Adrenal gland (tissue), 19 donors: ENCODE measurements at places on chromosomes 6 and 20. TPM values are rescaled to one million over a fixed set of nuclear protein-coding genes. Genes with fewer than 3 reads are reported as not detected.

The ASCC3 gene
- total RNA-seq, result 25.0 TPM

GRCh38 chr6:83758533-83758932, 49.6 kb upstream of the SNAP91 start:
- DNase-seq, result no peak

- DNase-seq, result no peak
Measured at GRCh38 chr6:133396984-133397348, 155.8 kb downstream of the EYA4 start.

GRCh38 chr6:122400462-122401089, 1.1 kb downstream of the HSF2 start:
- DNase-seq, result no peak

The CDSN gene
- total RNA-seq, result not detected

The DYNLT2 gene
- 1.5 TPM for total RNA-seq

GRCh38 chr20:53126185-53126584, 154.0 kb downstream of the TSHZ2 start:
- no peak for DNase-seq

- DNase-seq, result no peak
Measured at GRCh38 chr6:3959385-3959784, 110.2 kb downstream of the FAM50B start.

- DNase-seq, result no peak
Measured at GRCh38 chr6:168530653-168531071, 89.7 kb downstream of the SMOC2 start.

- no peak for DNase-seq
Measured at GRCh38 chr6:63355632-63356031, 35.8 kb upstream of the LGSN start.

The MYB gene
- total RNA-seq, result 8.0 TPM

- DNase-seq, result no peak
Measured at GRCh38 chr20:661474-662270, 8.7 kb upstream of the SRXN1 start.

DNA sequence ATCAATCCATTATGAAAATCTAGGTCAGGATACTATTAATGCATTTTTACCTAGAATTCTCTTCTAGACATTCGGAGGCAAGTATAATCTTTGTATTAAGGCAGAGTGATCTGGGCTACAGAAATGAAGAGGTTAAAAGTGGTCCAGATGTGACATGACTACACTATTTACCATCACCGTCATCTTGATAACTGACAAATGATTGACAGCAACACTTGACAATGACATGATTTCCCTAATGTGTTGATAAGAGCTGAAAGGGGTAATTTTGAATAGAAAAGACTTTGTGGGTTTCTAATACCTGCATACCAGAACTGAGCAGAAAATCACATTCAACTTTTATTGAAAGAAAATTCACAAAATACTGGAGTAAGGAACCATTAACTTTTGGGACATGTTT, 718.9 kb upstream of the MAP3K7 start:
- no peak for DNase-seq

- DNase-seq, result no peak
Measured at GRCh38 chr20:30488941-30489613, 768.4 kb upstream of the DEFB115 start.

DNA sequence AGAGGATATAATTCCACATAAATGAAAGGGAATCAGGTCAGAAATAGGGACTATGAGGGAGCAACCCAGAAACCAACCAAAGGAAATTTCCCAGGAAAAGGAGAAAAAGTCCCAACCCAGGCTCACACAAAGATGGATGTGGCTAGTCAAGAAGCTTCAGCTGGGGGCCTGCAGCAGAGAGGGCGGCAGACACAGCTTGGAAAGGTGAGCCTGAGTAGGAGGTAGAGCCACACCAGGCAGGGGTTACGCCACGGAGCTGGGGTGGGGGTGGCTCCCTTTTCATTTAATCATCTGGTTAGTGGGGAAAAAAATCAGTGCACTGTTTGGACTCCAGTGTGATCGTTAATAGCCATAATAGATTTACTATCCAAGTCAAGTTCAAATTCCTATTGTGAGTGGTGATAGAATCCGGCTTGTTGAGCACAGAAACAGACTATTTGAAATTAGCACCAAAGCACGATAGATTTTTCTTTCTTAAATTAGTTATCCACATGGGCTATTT, 220.6 kb downstream of the TPBG start:
- no peak for DNase-seq

DNA sequence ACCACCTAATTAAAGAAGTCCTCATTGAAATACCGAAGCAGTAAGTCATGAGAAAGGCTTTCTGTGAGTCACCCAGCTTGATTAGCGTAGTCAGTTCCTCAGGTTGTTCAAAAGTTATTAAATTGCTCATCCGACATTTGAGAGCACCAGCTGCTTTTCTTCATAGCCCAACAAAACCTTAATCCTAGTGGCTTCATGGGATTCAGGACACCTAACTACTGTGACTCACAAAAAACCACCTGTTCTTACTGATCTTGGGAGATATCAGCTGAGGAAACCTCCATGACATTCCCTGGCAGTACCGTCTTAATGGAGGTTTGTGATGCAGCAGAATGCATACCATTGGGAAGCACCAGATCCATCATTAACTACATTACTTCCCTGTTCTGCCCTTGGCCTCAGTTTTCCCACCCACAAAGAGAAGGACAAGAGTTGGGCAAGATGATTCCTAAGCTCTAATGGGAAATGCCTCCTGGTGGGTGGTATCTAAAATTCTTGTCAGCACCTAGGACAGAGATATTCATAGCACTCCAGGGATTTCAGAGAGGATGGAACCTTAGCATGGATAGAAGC, 103.8 kb downstream of the KHDC1L start:
- DNase-seq, result no peak

DNA sequence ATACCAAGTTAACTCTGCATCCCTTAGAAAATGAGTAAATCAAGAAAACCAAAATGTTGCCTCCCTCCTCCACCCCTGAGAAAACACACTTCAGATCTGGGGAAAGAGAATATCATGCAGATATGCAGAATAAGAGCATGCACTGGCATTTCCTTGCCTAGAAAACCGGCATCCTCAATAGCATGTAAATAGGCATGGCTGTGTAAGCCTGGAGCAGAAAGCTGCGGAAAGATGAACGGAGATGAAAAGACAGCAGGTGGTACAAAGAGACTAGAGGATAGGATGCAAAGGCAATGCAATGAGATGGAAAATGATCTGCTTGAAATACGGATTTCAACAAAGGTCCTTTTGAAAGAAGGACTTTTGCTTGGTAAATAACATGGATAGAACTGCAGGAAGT, 10.3 kb upstream of the GGTLC1 start:
- DNase-seq, result no peak

The BTN1A1 gene
- not detected for total RNA-seq

- DNase-seq, result no peak
Measured at GRCh38 chr6:16824845-16825685, 63.8 kb upstream of the ATXN1 start.

The RAET1L gene
- not detected for total RNA-seq

GRCh38 chr6:150142670-150143515, at the start of gene PPP1R14C:
PPP1R14C (plus strand) TSS chr6:150143044; CDS start chr6:150143193, 149 bp downstream.
- DNase-seq, result no peak

GRCh38 chr6:8336406-8337057, 98.8 kb downstream of the SLC35B3 start:
- no peak for DNase-seq

GRCh38 chr6:145051661-145052060, 683.7 kb downstream of the EPM2A start:
- DNase-seq, result no peak

The DEFB132 gene
- total RNA-seq, result not detected

The LRRC1 gene
- 5.0 TPM for total RNA-seq

- DNase-seq, result no peak
Measured at GRCh38 chr20:24836661-24837299, 112.3 kb upstream of the CST7 start.

DNA sequence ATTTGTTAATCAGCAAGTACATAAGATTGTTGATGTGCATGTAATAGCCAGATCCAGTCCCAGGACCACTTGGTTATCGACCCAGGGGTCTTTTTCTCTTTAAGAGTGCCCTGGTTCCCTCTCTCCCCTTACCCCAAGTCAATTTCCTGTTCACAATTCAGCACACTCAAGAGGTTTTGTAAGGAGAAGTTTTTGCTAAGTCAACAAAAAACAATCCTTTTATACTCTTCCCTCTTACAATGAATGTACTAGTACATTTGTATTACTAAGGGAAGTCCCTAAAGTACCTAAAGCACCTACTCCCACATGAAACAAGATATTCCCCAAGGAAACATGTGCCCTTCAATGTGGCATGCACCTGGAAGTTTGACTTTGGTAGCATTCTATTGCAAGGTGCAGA, 1.6 kb upstream of the NT5DC1 start:
- no peak for DNase-seq

The FUT9 gene
- total RNA-seq, result not detected

The SSTR4 gene
- total RNA-seq, result not detected

- DNase-seq, result no peak
Measured at GRCh38 chr6:106787327-106788196, 158.2 kb downstream of the QRSL1 start.

The ASIP gene
- not detected for total RNA-seq

The ZNF334 gene
- total RNA-seq, result 22.2 TPM

- no peak for DNase-seq
Measured at GRCh38 chr6:148491638-148492251, 149.1 kb downstream of the SASH1 start.

DNA sequence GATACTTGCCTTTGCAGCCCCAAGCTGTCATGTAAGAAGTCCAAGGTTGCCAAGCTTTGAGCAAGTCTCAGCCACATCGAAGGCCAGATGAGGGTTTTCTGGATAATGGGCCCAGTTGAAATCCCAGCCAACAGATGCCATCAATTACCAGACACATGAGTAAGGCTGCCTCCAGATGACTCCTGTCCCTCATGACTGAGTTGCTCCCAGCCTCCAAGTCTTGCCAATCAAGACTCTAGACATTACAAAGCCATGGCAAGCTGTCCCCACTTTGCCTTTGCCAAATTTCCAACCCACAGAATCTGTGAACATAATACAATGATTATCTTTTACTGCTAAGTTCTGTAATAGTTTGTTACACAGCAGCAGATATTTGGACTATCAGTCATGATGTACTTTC, 76.8 kb upstream of the ARMC2 start:
- no peak for DNase-seq

DNA sequence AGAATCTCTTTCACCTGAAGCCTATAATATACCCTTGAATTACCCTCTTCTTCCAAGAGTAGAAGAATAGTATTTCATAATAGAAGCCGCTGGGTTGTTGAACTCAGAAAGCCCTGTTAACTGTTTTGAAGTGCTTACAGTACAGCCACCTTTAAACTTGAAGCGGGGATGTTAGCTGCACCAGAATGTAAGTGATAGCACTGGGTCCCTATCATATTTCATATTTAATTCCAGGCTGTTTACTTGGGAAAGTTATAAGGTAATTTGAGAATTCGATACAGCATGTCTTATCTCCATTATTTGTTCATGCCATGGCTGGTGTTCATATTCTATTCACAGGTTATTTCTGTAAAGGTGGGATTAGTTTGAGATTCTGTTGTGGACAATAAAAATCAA, 63.5 kb upstream of the VSTM2L start:
- no peak for DNase-seq

The EBF4 gene
- total RNA-seq, result 13.3 TPM

GRCh38 chr6:16130932-16131387, 2.1 kb downstream of the MYLIP start:
- DNase-seq, result peak; percentile 73

The LY6G6C gene
- not detected for total RNA-seq

GRCh38 chr6:92942549-92942948, 476.8 kb downstream of the EPHA7 start:
- no peak for DNase-seq

The GINS1 gene
- total RNA-seq, result 0.83 TPM
